ENCODE measurements at places on chromosomes 2 and 18. TPM values are rescaled to one million over a fixed set of nuclear protein-coding genes. Genes with fewer than 3 reads are reported as not detected.

Gene DPYSL5
- not detected for total RNA-seq

Gene CBLN2
- total RNA-seq = not detected

DNA sequence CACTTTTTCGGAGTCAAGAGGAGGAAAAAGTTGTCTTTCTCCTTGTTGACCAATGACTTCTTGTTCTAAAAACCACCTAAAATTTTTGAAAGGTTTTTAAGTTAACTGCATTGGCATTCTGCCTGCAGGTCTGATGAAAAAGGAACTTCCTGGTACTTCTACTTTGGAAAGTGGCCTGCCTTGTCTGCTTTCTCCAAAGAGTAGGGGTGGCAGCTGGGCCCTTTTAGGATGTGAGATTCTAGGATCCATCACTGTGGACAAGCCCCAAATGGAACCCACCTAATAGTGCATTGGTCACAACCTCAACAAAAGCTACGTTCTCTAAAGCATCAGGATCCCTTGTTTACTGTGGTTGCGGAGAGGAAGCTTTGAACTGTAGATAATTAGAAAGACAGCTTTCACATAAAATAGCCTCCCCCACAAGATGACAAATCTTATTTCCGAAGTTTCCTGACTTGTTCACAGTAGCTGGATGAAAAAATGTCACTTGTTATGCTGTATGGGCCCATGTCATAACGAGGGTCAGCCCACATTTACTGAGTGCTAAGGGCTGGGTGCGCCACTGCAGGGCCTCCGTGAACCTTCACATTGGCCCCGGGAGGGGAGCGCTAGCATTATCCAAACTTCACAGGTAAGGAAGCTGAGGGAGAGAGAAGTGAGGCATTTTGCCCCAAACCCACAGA, 17.4 kb downstream of the ASPRV1 start:
- no peak for DNase-seq

- no peak for DNase-seq
These were observed 103.6 kb upstream of the BCL2L11 start for GRCh38 chr2:111017034-111017622.

DNA sequence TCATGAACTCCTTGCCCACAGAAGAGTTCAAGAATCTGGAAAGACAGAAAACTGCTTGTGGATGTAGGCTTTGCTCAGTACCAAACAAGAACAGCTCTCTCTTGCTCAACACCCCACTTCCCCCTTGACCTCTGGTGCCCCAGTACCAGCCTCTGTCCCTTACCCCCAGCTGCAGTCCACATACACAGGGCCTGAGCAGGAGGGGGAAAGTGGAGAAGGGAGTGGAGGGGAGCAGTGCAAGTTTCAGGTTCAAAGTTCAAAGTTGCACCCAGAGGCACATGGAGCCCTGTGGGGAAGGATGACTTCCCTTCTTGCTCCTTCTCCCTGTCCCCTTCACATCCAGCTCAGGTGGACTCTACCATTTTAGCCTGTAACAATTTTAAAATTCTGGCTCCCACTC, 61.1 kb upstream of the LPIN2 start:
- no peak for DNase-seq

GRCh38 chr2:135494503-135494902, 36.5 kb downstream of the ZRANB3 start:
- DNase-seq = no peak

- peak; percentile 58 for DNase-seq
These were observed 23.3 kb upstream of the MC5R start for GRCh38 chr18:13800505-13801259.

Gene CTLA4
- total RNA-seq = 0.14 TPM

- no peak for DNase-seq
These were observed 43.1 kb downstream of the MAP4K4 start for GRCh38 chr2:101740555-101740964.

GRCh38 chr2:27566628-27567027, 16.2 kb upstream of the ZNF512 start:
- DNase-seq = no peak

Data from uterus (tissue), 4 donors.